ENCODE measurements at places on chromosomes 12 and 14.

GRCh38 chr14:37859177-37859576 is 263.7 kb downstream of the TTC6 start:
- DNase-seq, result no peak

DNA sequence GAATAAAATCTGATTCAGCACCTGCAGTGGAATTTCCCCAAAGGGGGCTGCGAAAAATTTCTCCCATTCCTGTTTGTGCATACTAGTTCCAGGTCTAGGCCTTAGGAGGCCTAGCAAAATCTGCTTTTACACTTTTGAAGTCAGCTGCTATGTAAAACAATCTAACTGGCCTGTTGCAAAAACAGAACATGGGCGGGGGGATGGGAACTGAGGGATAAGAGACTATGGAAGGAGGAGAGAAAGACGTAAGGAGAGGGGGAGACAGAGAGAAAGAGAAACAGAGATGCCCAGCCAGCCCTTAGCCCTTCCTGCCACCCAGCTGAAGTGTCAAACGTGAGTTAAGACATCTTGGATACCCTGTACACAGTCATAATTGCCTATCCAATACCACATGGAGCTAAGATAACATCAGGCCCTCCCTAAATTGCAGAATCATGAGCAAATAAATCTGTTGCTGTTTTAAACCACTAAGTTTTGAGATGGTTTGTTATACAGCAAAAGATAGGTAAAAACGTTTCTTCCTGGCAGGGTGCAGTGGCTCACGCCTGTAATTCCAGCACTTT is 45.6 kb downstream of the SPTLC2 start:
- DNase-seq, result no peak

DNA sequence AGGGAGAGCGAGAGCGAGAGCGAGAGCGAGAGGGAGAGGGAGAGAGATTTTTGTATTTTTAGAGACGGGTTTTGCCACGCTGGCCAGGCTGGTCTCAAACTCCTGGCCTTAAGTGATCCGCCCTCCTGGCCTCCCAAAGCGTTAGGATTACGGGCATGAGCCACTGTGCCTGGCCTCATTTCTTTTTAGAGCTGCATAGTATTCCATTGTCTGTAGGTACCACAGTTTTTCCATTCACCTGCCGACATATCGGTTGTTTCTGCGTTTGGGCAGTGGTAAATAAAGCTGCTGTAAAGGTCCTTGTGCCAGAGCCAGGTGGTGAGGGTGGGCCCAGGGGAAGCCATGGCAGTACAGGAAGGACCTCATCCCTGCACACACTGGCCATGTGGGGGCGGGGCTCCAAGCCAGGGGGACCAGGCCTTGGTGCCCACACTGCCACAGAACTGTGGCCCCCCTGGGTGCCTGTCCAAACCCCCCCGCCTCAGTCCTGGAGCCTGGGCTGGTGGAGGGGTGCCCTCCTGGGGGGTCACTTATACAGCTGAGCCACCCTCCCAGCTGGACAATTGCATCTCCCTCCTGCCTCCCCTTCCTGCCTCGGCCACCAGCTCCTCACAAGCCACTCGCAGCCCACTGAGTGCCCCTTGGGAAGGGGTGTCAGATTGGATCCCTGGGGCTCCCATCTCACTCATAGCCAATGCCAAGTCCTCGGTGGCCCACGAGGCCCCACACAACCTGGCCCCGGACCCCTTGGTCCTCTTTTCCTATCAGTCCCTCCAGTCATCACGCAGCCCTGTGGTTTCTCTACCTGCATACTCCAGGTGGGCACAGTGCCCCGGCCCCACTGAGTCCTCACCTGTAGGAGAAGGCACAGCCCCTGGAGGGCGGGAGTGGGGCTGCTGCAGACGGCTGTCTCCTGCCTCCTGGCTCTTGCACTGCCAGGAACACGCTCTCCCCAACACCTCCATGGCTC is 1.7 kb upstream of the PUS1 start:
- DNase-seq, result no peak

GRCh38 chr12:132493482-132494178 is 3.7 kb downstream of the FBRSL1 start:
- DNase-seq, result no peak

- no peak for DNase-seq
These were observed 3.5 kb upstream of the BDKRB1 start for GRCh38 chr14:96252323-96252998.

All from WERI-Rb-1 (cell line).